ENCODE measurements at places on chromosomes 1 and 21.
A peak's percentile ranks its signal among the peaks of the same experiment; 100 is the strongest.

GRCh38 chr1:222046684-222047263 lies 304.9 kb upstream of the DUSP10 start:
- no peak for DNase-seq

DNA sequence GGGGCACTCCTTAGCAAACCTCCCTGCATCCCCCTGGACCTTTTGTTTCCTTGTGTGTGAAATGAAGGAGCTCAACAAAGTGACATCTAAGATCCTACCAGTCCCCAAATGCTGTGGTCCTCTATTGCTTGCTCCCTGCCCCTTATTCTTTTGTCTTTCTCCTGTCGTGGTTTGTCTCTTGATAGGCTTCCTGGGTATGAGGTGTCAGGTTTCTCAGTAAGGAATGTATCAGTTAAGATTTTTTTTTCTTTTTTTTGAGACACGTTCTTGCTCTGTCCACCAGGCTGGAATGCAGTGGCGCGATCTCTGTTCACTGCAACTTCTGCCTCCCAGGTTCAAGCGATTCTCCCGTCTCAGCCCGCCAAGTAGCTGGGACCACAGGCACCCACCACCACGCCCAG lies 16.8 kb downstream of the CNIH3 start:
- no peak for DNase-seq

- DNase-seq: no peak
These were observed 54.7 kb downstream of the OLFML3 start for GRCh38 chr1:114033961-114034360.

DNA sequence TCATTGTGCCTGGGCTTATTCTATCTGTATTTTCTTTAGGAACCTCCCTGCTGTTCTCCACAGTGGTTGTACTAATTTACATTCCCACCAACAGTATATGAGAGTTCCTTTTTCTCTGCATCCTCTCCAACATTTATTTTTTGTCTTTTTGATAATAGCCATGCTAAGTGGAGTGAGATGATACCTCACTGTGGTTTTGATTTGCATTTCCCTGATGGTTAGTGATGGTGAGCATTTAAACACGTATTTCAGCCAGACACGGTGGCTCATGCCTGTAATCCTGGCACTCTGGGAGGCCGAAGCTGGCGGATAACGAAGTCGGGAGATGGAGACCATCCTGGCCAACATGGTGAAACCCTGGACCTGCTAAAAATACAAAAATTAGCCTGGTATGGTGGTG lies 57.9 kb downstream of the SLAMF6 start:
- DNase-seq: no peak

DNA sequence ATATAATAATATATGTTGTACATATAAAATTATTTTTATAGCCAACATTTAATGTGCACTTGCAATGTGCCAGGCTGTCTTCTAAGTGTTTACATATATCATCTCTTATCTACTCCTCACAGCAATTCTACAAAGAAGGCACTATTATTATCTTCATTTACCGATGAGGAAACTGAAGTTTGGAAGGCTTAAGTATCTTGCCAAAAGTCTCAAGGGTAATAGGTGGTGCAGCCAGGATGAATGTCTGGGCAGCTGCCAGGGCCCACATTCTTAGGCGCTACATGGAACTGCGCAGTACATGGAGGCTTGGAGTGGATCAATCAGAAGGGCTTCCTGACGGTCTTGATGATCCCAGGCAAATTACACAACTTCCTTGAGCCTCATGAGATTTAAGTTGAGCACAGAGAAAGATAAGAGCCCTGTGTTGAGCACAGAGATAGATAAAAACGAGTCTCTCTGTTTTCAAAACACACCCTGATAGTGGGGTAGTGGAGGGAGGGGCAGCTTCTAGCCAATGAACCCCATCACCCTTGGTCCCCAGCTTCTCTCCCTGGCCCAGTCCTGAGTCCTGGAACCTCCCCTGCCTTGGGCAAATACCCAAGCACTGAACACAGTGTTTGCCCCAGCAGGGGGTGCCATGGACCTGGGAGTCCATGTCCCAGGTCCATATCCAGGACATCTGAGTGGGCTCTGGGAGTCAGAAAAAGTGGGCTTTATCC lies 9.2 kb downstream of the POU3F1 start:
- no peak for DNase-seq

DNA sequence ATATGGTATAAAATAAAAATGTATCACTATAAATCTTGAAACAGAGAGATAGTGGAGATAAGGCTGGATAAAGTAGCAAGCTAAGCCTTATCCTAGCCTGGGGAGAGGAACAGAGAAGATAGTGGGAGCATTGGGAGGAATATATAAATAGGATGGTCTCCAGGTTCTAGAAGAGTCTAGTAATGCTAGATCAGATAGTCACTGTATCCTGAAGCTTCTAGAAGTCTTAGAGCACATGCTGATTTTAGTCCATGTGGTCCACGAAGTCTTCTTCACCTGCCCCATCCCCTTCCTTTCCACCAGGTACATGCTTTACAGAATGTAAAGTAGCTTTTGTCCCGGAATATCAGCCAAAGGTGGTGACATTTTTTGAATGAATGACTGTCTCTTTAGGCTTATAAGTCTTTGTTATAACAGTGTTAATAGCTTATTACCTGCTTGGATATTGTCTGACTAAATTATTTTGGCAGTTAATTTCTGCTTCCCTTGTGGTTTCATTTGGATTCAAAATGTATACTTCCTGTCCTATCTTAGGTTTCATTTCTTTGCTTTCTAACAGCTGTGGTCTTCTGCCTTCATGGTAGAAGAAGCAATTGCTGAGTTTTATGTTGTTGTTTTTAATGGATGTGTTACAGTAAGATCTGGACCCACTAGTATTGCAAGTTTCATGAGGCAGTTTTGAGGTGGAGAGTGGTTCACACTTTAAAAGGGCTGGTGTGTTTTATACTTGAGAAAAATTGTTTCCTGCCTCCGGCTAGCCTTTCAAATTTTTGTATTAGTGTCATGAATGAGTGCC lies 5.9 kb downstream of the SMG7 start:
- no peak for DNase-seq

DNA sequence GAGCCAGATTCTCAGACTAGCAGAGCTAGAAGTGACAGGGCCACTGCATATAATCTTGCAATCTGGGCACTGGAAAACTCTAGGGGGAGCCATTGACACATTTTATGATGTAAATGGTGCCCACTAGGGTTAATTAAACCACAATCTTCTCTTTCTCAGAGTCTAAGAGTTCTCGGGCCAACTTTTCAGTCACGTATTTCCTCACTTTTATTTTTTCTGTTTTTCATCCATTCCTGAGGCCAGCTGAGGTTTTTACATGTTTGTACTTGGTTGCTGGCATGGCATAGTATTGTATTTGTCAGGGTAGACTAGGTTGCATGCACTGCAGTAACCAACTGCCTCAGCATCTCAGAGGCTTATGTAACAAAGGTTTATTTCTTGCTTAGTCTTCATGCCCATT lies 138.2 kb downstream of the ZNF326 start:
- DNase-seq: peak; percentile 24

DNA sequence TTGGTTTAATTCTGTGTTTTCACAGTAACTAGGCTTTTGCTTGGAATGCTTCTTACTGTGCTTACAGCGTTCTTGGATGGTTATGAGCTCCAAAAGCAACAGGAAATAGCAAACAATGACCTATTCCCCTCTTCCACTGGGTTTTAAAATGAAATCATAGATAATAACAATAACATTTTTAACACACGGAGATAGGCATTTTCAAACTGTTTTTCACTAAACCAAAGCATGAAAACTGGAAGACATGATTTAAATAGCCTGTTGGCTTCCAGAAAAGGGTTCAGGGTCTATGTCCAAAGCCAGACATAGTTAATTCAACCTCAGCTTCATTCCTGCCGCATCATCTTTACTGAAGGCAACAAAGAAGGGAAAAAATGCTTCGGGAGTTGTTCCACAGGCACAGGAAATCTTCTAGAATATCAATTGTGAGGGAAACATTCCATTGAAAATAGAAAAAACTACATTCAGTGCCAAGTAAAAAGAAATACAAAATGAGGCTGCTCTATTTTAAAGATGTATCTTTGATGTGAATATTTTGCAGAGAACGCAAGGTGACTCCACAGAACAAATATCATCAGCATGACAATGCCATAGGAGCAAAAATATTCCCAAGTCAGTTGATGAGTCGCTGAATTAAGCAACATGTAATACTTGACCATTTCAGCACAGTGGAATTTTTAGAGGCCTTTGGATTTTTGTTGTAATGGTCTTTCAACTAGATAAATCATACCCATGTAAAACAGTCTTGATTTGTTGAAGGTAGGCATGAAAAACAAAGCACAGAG lies 80.7 kb downstream of the NID1 start:
- peak; percentile 65 for DNase-seq

DNA sequence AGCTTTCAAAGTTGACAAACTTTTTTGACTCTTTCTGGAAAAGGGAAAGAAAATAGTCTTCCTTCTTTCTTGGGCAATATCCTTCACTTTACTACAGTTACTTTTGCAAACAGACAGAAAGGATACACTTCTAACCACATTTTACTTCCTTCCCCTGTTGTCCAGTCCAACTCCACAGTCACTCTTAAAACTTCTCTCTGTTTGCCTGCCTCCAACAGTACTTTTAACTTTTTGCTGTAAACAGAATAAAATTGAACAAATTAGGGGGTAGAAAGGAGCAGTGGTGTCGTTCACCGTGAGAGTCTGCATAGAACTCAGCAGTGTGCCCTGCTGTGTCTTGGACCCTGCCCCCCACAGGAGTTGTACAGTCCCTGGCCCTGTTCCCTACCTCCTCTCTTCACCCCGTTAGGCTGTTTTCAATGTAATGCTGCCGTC lies 160.8 kb upstream of the SGIP1 start:
- DNase-seq: no peak

DNA sequence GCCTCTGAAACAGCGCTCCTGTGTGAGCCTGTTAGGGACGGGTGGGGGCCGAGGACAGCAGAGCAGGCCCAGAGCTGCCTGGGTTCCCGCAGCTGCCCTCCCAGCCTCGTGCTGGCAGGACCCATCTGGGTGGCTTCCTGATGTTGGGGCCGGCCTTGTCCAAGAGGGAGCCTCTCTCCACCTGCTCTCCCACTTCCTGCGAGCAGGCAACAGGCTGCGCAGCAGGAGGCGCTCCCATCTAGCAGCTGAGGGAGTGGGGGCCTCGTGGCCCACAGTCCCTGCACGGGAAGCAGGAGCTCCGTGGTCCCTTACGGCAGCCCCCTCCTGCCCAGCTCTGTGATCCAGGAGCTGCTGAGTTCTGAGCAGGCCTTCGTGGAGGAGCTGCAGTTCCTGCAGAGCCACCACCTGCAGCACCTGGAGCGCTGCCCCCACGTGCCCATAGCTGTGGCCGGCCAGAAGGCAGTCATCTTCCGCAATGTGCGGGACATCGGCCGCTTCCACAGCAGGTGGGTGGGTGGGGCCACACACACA lies 68.0 kb downstream of the TRIM11 start:
- no peak for DNase-seq

GRCh38 chr1:16430606-16431005 lies 6.6 kb downstream of the SPATA21 start:
- no peak for DNase-seq
